ENCODE measurements at places on chromosomes 5 and 9. TPM values are rescaled to one million over a fixed set of nuclear protein-coding genes. Genes with fewer than 3 reads are reported as not detected.

Gene TRPM6
- 0.32 TPM for total RNA-seq

Gene MLANA
- not detected for total RNA-seq

DNA sequence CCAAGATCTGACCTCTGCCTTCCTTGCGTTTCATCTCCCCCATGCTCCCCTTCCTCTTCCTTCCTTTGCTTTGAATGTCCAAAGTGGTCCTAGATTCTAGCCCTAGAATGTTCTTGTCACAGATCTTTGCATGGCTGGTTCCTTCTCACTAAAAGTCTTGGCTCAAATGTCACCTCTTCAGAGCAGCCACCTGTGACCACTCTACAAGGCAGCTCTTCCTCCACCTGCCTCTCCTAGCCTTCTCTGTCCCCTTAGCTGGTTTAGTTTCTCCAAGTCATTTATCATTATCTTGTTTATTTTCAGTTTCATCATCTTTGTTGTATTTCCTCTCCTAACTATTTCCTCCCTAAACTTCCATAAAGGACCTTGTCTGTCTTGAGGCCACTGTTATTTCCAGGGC lies 7.1 kb upstream of the OCLN start:
- H3K27me3 ChIP-seq = no peaks in the 10 kb centered on the region
- H3K27ac ChIP-seq = no peak overlapping the region
- H3K4me3 ChIP-seq = no peak overlapping the region
- no peaks in the 10 kb centered on the region for H3K36me3 ChIP-seq
- DNase-seq = no peak

DNA sequence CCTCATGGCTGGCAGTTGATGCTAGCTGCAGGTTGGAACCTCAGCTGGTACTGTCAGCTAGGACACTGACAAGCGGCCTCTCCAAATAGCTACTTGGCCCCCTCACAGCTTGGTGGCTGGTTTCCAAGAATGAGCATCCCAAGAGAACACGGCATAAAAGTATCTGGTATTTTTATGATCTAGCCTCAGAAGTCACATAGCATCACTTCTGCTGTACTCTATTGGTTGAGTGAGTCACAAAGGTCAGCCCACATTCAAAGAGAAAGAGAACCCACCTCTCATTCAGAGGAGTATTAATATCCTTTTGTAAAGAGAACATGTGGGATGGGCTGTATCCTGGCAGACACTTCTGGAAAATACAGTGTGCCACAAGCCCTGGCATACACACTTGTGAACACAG lies 6.0 kb upstream of the SIL1 start:
- H3K27ac ChIP-seq = no peak overlapping the region
- no peak overlapping the region for H3K4me3 ChIP-seq
- H3K27me3 ChIP-seq = no peaks in the 10 kb centered on the region
- DNase-seq = no peak

DNA sequence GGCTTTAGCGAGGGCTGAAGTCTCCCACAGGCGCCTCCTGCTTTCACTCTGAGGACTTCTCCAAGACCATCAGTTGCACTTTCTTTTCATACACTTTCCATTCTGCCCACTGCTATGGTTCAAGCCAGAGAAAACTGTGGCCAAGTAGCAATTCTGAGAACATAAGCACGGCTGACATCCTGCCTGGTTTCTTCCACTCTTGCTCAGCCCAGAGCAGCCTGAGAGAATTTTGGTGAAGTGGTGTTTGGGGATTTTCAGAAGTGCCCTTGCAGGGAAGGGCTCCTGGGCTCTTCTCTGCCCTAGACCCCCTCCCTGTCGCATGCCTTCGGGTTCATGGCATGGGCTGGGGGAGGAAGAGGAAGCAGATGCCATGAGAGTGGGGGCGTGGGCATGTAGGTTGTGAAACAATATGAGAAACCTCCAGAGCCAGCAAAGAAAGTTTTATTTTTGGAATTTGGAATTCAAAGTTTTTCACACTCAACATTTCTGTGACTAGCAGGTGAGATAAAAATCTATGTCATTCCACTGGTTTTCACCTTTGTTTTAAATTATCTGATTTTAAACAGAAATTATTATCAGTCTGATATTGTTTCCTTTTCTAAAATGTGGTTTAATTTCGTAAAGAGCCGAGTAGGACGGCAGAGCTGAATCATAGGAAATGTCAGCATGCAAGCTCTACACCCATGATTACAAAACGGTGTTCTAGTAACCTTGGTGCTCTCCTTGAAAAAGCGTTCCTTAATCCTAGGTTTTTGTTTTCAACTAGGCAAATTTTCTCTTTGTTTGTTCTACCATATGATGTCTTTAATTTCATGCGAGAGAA lies 27.8 kb upstream of the TNFSF8 start:
- DNase-seq = no peak
- no peaks in the 10 kb centered on the region for H3K4me1 ChIP-seq
- no peak overlapping the region for H3K4me3 ChIP-seq

- H3K4me3 ChIP-seq = peak overlapping the region; percentile 76
- H3K27me3 ChIP-seq = no peaks in the 10 kb centered on the region
- peak; percentile 30 for DNase-seq
- H3K27ac ChIP-seq = peak overlapping the region; percentile 57
- no peaks in the 10 kb centered on the region for H3K36me3 ChIP-seq
These were observed 469 bp downstream of the AGTPBP1 start for GRCh38 chr9:85741095-85741874.

- no peaks in the 10 kb centered on the region for H3K36me3 ChIP-seq
- no peaks in the 10 kb centered on the region for H3K27me3 ChIP-seq
- no peak overlapping the region for H3K27ac ChIP-seq
- H3K4me1 ChIP-seq = no peaks in the 10 kb centered on the region
- H3K4me3 ChIP-seq = no peak overlapping the region
These were observed 57.6 kb downstream of the PAX5 start for GRCh38 chr9:36976371-36977030.

- H3K4me3 ChIP-seq = no peak overlapping the region
- no peaks in the 10 kb centered on the region for H3K36me3 ChIP-seq
- DNase-seq = peak; percentile 25
- H3K4me1 ChIP-seq = peaks cover 23% of the 10 kb centered on the region
- no peaks in the 10 kb centered on the region for H3K27me3 ChIP-seq
These were observed 1.6 kb downstream of the CARD19 start for GRCh38 chr9:93097511-93098201.

- H3K36me3 ChIP-seq = no peaks in the 10 kb centered on the region
- H3K27me3 ChIP-seq = no peaks in the 10 kb centered on the region
These were observed 133.2 kb upstream of the LHFPL2 start for GRCh38 chr5:78781611-78782286.

DNA sequence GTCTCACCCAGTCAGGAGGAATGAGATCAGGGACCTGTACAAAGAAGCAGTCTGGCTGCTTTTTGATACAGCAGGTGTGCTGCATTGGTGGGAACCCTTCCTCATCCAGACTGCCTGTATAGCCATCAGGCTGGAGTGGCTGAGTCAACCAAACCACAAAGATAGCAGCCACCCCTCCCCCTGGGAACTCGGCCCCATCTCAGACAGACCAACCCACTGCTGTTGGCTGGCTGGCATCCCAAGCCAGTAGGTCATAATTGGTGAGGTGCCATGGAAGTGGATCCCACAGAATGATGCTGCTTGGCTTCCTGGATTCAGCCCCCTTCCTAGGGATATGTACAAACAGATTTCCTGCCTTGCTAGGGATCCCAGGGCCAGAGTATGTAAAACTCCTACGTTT lies 60.9 kb downstream of the YTHDC2 start:
- H3K4me3 ChIP-seq = no peak overlapping the region
- H3K27me3 ChIP-seq = no peaks in the 10 kb centered on the region
- DNase-seq = no peak
- H3K27ac ChIP-seq = no peak overlapping the region

- no peaks in the 10 kb centered on the region for H3K36me3 ChIP-seq
- no peak overlapping the region for H3K4me3 ChIP-seq
- H3K27me3 ChIP-seq = no peaks in the 10 kb centered on the region
- DNase-seq = no peak
These were observed 31.5 kb upstream of the SEMA4D start for GRCh38 chr9:89529243-89530035.

DNA sequence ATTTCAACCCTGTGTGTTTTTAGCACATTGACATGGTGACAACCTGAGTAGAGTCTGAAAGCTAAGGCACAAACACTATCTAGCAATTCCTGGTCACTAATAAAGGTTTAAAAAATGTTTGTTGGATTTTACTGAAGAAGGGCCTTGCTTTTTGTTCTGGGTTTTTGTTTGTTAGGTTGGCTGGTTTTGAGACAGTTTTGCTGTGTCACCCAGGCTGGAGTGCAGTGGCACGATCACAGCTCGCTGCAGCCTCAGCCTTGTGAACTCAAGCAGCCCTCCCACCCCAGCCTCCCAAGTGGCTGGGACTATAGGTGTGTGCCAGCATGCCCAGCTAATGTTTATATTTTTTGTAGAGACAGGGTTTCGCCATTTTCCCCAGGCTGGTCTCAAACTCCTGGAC lies 39.0 kb downstream of the PRKACG start:
- no peak overlapping the region for H3K4me3 ChIP-seq
- no peaks in the 10 kb centered on the region for H3K36me3 ChIP-seq
- no peak overlapping the region for H3K27ac ChIP-seq
- H3K4me1 ChIP-seq = no peaks in the 10 kb centered on the region

GRCh38 chr5:171623551-171624097 lies 162.0 kb upstream of the SMIM23 start:
- no peak overlapping the region for H3K4me3 ChIP-seq
- no peaks in the 10 kb centered on the region for H3K36me3 ChIP-seq
- no peaks in the 10 kb centered on the region for H3K4me1 ChIP-seq
- no peak overlapping the region for H3K27ac ChIP-seq
- H3K27me3 ChIP-seq = no peaks in the 10 kb centered on the region
- no peak for DNase-seq

DNA sequence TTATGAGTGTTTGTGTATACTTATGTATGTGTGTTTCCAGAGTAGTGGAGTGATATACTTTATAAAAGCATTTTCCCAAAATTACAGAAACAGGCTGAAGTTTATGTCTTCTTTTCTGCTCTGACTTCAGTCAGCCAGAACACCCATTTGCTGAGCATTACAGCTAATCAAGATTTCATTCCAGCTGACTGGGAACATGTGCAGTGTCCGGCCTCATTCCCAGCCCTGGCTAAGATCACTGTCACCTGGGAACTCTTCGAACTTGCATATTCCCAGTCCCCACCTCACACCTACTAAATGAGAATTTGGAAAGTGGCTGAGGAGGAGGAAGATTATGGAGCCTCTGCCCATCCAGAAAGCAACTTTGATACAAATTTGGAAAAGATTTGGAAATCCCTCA lies 90.8 kb upstream of the PRRC1 start:
- H3K27ac ChIP-seq = no peak overlapping the region
- H3K4me1 ChIP-seq = no peaks in the 10 kb centered on the region
- no peaks in the 10 kb centered on the region for H3K36me3 ChIP-seq
- no peak overlapping the region for H3K4me3 ChIP-seq

DNA sequence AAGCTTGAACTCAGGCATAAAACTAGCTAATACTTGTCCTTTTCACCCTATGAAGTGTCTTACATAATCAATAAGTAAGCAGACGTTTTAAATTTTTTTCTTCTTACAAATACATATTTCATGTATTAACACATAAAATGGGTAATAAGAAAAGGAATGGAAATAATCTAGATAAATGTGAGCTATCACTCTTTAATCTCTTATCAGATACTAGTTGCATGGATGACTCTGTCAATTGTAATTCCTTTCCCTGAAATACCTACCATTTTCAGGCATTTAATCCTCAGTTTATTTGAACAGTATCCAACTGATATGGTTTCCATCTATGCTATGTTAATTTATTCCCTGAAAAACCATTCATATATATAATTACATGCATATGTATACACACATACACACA lies 166.0 kb upstream of the RGS7BP start:
- no peak for DNase-seq
- H3K36me3 ChIP-seq = no peaks in the 10 kb centered on the region
- H3K4me1 ChIP-seq = no peaks in the 10 kb centered on the region
- no peak overlapping the region for H3K27ac ChIP-seq
- H3K4me3 ChIP-seq = no peak overlapping the region
- no peaks in the 10 kb centered on the region for H3K27me3 ChIP-seq

DNA sequence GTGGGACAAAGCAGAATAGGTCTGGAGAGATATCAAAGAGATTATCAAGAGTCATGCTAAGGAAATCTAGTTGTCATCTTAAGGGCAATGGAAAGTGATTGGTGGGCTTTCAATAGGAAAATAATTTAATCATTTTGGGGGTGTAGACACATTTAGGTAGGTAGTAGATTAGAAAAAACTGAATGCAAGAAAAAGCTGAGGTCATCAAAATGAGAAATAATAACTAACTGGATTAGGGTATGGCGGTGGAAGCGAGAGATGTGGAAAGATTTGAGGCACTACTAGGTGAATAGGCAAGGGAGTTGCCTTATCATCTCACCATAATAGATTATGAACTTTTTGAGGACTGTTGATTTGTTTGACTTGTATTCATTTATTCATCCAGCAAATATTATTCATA lies 393.2 kb upstream of the ZNF608 start:
- H3K4me3 ChIP-seq = no peak overlapping the region
- H3K36me3 ChIP-seq = no peaks in the 10 kb centered on the region
- DNase-seq = no peak
- no peaks in the 10 kb centered on the region for H3K27me3 ChIP-seq
- H3K4me1 ChIP-seq = no peaks in the 10 kb centered on the region
- no peak overlapping the region for H3K27ac ChIP-seq

DNA sequence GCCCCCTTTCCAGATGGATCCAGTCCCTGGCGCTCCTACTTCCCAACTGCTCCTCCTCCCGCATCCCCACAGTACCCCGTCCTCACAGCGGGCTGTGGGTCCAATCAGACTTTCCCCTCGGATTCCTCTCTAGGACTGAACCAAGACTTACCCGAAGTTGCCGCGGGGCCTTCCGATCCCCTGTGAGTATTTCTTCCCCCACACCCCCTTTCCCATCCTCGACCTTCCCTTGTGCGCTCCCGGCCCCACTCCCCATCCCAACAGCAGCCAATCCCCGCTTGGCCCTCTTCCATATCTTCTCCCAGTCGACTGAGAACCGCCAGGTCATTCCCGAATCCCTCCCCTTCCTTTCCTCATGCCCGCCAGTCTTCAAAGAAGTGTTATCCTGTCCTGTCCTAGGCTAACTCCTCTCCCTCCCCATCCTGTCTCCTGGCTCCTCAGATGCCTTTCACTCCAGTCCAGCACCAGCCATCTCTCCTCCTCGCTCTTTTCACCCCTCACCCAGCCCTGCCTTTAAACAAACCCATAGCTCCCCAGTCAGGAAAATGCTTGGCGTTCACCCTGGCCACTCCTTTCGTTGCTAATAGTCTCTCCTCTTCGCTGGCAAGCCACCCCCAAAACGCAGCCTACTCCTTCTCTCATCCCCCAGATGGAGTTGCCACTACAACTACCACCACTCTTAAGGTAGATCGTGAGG lies 646 bp downstream of the SWI5 start:
- H3K36me3 ChIP-seq = no peaks in the 10 kb centered on the region
- H3K27ac ChIP-seq = peak overlapping the region; percentile 85
- H3K4me1 ChIP-seq = peaks cover 5% of the 10 kb centered on the region
- H3K27me3 ChIP-seq = no peaks in the 10 kb centered on the region
- H3K4me3 ChIP-seq = peak overlapping the region; percentile 93

GRCh38 chr5:131288328-131288727 lies 24.5 kb downstream of the CDC42SE2 start:
- H3K4me1 ChIP-seq = no peaks in the 10 kb centered on the region
- no peak for DNase-seq
- no peak overlapping the region for H3K4me3 ChIP-seq
- no peaks in the 10 kb centered on the region for H3K36me3 ChIP-seq
- no peaks in the 10 kb centered on the region for H3K27me3 ChIP-seq
